T-cell (primary cell): ENCODE measurements at places on chromosomes 4 and X. TPM values are rescaled to one million over a fixed set of nuclear protein-coding genes. Genes with fewer than 3 reads are reported as not detected.

The ZNF41 gene
- 20.4 TPM for total RNA-seq

The ERAS gene
- not detected for total RNA-seq

The MRPL1 gene
- total RNA-seq = 23.5 TPM

The TGIF2LX gene
- not detected for total RNA-seq

The NUP62CL gene
- 1.8 TPM for total RNA-seq

The FMR1 gene
- total RNA-seq = 56.1 TPM

The PPBP gene
- 1.3 TPM for total RNA-seq

The LONRF3 gene
- total RNA-seq = 7.6 TPM

The ZDHHC15 gene
- 0.32 TPM for total RNA-seq

The XAGE2 gene
- total RNA-seq = not detected

The CXCL1 gene
- total RNA-seq = not detected

The IBSP gene
- total RNA-seq = not detected

The TEX11 gene
- not detected for total RNA-seq

The ARSJ gene
- total RNA-seq = not detected

The GAGE1 gene
- total RNA-seq = not detected

The BEX1 gene
- 0.33 TPM for total RNA-seq

The FGFR3 gene
- total RNA-seq = 0.91 TPM

The TBX22 gene
- not detected for total RNA-seq

The FGFRL1 gene
- total RNA-seq = 14.9 TPM

The PDCL2 gene
- total RNA-seq = not detected

The OTC gene
- total RNA-seq = not detected

The IL21 gene
- 0.70 TPM for total RNA-seq

The NLGN4X gene
- total RNA-seq = 0.25 TPM

The SYP gene
- 0.70 TPM for total RNA-seq

The NCAPG gene
- total RNA-seq = 1.5 TPM

The CT45A5 gene
- not detected for total RNA-seq

The MSX1 gene
- total RNA-seq = not detected

The DCHS2 gene
- total RNA-seq = 0.44 TPM

The APELA gene
- total RNA-seq = not detected

The CT45A3 gene
- not detected for total RNA-seq

The DDIT4L gene
- total RNA-seq = 0.13 TPM

The HMGN5 gene
- total RNA-seq = 1.5 TPM

The HERC5 gene
- 15.5 TPM for total RNA-seq

The TRIM75 gene
- total RNA-seq = not detected

The CCNQ gene
- 26.8 TPM for total RNA-seq

The C1QTNF7 gene
- total RNA-seq = not detected

The FLNA gene
- total RNA-seq = 1,422 TPM

The TEX13D gene
- not detected for total RNA-seq

The CCDC149 gene
- total RNA-seq = 0.20 TPM

The PLRG1 gene
- total RNA-seq = 77.4 TPM

The PASD1 gene
- total RNA-seq = not detected

The EDA gene
- 9.1 TPM for total RNA-seq

The RAB39B gene
- 12.8 TPM for total RNA-seq

The ZNF827 gene
- 18.2 TPM for total RNA-seq

The MED12 gene
- 64.5 TPM for total RNA-seq
